ENCODE measurements at places on chromosomes 16 and 17.

DNA sequence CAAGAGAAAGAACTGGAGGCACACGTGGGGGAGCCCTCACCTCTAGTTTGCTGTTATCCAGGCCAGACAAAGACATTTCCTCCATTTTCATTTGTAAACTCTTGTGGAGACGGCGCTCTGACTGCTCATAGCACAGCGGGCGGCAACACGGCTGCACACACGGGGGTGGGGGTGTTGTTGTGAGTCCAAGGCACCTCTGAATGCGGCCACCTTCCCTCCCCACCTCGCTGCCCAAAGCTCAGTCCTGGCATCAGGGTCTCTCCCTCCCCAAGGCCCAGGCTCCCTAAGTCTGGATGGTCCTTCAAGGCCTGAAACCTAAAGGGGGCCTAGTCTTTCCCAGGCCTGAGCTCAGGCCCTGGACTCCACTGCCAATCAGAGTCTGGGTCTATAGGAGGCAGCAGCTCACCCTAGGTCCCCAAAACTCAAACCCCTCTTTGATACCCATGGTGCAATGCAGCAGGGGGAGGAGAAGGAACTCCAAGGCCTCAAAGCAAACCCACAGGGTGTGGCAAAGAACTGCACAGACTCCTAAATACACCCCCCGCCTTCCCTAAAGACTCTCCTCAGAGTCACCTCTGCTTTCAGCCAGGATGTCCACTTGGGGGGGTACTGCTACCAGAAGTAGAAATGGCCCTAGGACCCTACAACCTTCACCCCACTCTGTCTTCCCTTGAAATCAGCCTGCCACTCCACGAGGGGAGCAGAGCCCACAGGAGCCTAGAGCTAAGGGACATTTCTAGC lies 1.5 kb downstream of the ATXN7L3 start:
- no peak for DNase-seq

- DNase-seq: no peak
Measured at GRCh38 chr16:14579266-14579665, 50.8 kb downstream of the PARN start.

- DNase-seq: no peak
Measured at GRCh38 chr17:49494986-49495841, at the start of gene NGFR. NGFR (plus strand) TSS chr17:49495293; CDS start chr17:49495418, 125 bp downstream.

- DNase-seq: no peak
Measured at GRCh38 chr16:3235856-3236669, 1.1 kb upstream of the ZNF200 start.

GRCh38 chr17:74682471-74683190 lies 30.1 kb downstream of the CD300LF start:
- no peak for DNase-seq

GRCh38 chr17:72158895-72159885 lies 38.4 kb downstream of the SOX9 start:
- DNase-seq: no peak

GRCh38 chr17:40515491-40516041 lies 14.1 kb upstream of the TNS4 start:
- DNase-seq: no peak

GRCh38 chr16:57316390-57317017 lies 32.0 kb upstream of the PLLP start:
- no peak for DNase-seq

DNA sequence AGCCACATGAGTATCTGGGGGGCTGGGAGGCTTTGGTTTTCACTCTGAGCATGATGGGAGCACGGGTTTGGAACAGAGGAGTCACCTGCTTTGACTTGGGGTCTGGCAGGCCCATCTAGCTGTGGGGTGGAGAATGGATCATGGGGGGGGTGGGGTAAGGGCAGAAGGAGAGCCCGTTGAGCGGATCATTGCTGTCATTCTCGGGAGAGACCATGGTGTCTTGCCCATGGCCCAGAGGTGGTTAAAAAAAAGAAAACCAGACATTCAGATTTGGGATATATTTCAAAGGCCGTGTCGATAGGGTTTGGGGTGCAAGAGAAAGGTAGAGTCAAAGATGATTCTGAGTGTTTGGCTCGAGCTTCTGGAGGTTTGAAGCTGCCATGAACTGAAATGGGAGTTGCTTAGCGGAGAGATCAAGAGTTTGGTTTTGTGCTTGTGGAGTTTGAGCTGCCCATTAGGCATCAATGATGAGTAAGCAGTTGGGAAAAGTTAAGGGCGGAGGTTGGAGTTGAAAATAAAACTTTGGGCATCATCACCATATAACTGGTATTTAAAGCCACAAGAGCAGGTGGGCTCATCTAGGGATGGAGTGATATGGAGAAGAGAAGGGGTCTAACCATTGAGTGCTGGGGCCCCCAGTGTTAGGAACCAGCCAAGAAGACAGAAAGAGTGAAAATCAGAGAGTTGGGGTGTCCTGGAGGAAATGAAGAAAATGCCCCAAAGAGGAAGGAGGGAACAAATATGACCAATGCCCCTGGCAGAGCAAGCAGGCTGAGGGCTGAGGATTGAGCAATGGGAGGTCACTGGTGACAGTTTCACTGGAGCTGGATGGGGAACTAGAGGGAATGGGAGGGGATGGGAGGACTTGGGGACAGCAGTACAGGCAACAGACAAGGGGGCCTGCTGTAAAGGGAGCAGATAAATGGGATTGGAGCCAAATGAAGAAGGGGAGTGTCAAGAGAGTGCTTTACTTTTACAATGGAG lies 1.9 kb downstream of the NOD2 start:
- no peak for DNase-seq

DNA sequence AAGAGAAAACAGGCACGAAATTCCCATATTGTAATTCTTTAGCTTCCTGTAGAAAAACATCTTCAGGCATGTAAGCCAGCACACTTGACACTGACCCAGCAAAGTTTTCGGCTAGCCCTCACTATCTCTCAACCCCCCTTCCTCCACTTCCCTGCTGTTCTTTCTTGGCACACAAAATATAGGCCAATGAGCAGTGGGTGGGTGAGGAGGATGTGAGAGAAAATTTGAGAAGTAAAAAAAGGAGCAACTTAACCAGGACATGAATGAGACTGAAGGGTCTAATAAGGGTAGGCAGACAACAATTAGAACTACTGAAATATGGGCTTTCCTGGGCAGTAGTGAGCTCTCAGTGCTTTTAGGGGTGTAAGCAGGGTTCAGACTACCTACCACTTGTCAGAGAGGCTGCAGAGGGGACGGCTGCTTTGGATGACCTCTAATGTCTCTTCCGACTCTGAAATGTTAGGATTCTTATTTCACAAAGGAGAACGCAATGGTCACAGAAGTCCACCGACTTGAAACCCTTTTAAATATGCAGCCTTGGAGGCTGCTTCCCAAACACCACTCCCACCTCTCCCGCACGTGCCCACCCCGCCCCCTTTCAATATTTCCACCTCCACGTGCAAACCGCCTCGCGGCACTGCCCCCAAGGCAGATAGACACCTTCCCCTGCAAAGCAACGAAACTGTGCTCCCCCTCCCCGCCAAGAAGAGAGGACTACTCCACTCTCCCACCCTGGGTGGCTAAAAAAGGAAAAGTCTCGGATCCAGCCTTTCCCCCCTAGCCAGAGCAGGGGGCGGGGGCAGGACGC lies 889 bp downstream of the MBTD1 start:
- no peak for DNase-seq

Data from activated CD4-positive, CD25-positive, alpha-beta regulatory T cell (primary cell).